ENCODE measurements at places on chromosomes 5 and 9.

DNA sequence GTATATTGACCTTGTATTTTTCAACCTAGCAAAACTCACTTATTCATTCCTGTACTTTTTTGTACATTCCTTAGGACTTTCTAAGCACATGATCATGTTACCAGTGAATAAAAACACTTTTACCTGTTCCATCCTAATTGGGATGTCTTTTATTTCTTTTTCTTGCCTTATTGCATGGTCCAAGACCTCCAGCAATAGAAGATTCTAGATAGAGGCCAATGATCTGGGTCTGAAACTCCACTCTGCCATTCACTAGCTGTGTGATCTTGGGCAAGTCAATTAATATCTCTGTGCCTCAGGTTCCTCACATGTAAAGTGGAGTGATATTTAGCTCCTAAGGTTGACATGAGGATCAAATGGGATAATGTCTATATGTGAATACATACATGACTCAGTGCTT is 8.5 kb upstream of the EXOSC2 start:
- no peak for DNase-seq

GRCh38 chr9:27198190-27198589 is 89.2 kb downstream of the TEK start:
- DNase-seq: no peak

- no peak for DNase-seq
These were observed 197.0 kb downstream of the FBXL17 start for GRCh38 chr5:108184940-108185339.

- no peak for DNase-seq
These were observed 24.2 kb downstream of the SERINC5 start for GRCh38 chr5:80231693-80232092.

GRCh38 chr5:31051316-31051715 is 142.2 kb upstream of the CDH6 start:
- DNase-seq: no peak

- DNase-seq: no peak
These were observed 93.5 kb upstream of the NR3C1 start for GRCh38 chr5:143496943-143497342.

All from PC-9 (cell line).